T-helper 22 cell (primary cell): ENCODE measurements at places on chromosomes 1 and 21.

- no peak for DNase-seq
Observed at GRCh38 chr1:192639607-192640368, 3.8 kb downstream of the RGS13 start.

DNA sequence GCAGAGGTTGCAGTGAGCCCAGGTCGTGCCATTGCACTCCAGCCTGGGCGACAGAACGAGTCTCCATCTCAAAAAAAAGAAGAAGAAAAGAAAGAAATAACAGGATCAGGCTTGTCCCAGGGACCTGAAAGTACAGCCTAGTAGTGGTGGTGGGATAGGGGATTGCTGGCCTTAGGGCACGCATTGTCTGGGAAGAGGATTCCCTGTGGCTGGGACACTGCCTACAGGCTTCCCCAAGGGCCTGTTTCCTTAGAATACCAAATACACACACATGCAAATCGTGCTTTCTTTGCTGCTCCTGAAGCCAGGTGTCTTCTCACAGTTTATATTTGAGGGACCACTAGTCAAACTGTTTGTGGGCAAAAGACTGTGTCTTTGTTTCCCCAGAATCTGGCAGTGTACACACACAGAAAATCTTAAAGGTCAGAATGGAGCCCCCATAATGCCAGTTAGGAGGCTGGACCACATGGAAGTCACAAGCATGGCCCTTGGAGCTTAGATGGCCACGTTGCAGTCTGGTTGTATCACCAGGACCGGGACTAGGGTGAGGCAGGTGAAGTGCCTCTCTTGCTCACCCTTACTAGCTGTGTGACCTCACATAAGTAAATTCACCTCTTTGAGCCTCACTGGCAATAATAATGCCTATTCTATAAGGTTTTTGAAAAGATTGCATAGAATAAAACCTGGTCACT lies 12.7 kb upstream of the ASAP3 start:
- no peak for DNase-seq

GRCh38 chr1:93701629-93702028 lies 20.0 kb upstream of the BCAR3 start:
- DNase-seq, result no peak

DNA sequence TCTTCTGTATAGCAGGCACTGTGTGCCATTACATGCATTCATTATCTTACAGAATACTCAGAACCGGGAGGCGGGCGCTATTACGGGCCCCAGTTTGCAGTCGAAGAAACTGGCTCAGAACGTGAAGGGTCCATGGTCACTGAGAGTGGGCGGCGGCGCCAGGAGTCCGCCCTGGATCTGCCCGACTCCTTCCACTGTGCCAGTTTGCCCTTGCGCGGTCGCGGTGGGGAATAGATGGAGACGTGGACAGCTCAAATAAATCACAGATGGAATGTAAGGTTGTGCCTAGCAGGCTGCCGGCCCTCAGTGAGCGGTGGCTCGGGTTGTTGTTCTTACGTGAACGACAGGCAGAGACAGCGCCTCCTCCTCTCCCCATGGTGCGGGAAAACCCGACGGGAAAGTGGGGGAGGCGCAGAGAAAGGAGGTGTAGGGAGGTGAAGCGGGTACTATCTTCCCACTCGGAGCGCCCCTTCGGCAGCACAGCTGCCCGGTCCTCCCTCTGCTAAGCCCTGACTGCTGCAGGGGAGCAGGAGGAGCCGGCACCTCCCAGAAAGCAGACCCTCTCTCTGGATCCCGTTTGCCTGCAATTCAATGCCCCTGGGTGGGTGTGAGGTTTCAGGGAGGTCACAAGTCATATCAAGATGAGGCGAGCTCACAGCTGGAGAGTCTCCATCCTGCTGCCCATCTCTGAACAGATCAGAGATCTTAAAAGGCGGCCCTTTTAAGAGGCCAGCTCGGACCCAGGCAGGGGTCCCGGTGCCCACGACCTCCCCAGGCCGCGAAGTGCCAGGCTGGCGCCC lies 1.1 kb downstream of the COL9A2 start:
- DNase-seq, result no peak

DNA sequence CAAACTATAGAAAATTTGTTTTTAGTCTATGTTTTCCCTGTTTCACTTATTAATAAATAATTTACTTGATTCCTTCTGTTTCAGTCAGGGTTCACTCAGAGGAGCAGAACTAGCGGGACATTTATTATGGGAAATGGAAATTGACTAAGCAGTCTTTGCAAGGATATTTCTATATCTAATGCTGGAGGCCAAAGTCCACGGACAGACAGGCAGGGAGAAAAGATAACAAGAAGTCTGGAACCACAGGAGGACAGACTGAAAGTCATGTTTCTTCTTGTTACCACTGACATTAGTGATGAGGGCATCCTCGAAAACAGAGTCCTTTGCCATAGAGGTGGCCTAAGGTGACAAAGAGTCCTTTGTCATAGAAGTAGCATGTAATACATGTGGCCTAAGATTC lies 744.5 kb upstream of the TMPRSS15 start:
- no peak for DNase-seq

DNA sequence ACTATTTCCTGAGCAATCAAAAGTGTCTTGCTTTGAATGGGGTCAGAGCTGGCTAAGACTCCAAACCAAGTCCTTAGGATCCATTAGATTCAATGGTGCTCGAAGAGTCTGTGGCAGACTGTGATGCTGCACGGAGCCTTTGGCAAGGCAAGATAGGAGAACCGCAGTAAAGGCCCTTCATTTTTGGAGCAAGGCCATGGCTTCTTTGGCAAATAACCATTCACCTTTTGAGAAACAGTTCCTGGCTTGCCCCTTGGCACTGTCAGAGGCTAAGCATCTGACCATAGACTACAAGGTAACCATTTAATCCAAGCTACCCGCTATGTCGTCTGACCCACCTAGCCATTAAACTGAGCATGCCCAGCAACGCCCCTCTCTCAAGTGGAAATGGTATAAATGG lies 45.2 kb downstream of the EDN2 start:
- DNase-seq, result no peak

GRCh38 chr1:12811409-12811784 lies 19.8 kb downstream of the PRAMEF11 start:
- no peak for DNase-seq

DNA sequence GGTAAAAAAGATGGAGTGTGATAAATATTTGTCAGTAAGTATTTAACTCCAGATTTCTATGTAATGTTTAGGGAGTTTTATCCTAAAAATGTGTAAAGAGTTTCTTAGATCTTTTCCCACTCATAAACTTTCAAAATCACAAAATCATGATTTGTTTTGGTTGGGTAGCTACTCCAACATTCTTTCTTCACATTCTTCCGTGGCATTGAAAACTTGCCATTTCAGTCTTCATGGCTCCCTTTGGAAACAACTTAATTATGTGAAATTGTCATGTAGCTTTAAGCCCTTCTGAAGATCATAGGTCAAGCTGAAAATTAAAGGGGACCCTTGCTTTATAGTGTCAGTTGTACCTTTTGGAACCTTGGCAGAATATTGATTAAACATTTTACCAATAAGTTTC lies 73.2 kb downstream of the ADGRL2 start:
- DNase-seq, result no peak

DNA sequence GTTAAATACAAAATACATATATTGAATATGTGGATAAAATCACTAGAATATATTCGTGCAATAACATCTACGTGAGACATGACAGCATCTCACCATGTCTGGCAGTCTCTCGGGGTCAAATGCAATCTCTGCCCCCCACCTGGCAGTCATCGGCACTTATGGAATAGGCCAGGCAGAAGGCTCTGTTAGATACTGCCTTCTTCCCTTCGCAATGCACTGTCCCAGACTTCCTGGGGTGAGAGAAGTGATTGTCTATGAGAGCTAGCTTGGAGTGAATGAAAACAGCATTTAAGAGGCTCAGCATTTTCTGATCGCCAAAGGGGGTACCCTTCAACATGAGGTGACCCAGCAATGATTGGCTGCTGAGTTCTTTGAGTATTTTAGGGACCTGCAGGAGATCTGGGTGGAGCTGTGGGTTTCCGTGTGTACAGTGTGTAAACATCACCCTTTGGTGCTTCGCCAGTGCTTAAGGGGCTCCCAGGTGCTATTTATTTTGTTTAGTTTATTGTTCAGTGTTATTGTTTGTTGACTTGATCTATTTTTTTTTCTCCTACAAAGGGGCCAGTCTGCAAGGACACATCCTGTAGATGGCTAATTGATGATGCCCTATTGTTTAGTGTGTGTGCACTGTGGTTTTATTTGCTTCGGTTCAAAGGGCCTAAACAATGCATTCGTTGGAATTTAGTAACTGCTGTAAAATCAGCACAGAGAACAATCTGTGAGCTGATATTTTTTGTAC lies 10.2 kb downstream of the ERG start:
- no peak for DNase-seq

- DNase-seq, result no peak
Observed at GRCh38 chr1:36372617-36373016, 13.1 kb downstream of the STK40 start.

- DNase-seq, result no peak
Observed at GRCh38 chr1:223496883-223497282, 103.7 kb downstream of the CCDC185 start.

DNA sequence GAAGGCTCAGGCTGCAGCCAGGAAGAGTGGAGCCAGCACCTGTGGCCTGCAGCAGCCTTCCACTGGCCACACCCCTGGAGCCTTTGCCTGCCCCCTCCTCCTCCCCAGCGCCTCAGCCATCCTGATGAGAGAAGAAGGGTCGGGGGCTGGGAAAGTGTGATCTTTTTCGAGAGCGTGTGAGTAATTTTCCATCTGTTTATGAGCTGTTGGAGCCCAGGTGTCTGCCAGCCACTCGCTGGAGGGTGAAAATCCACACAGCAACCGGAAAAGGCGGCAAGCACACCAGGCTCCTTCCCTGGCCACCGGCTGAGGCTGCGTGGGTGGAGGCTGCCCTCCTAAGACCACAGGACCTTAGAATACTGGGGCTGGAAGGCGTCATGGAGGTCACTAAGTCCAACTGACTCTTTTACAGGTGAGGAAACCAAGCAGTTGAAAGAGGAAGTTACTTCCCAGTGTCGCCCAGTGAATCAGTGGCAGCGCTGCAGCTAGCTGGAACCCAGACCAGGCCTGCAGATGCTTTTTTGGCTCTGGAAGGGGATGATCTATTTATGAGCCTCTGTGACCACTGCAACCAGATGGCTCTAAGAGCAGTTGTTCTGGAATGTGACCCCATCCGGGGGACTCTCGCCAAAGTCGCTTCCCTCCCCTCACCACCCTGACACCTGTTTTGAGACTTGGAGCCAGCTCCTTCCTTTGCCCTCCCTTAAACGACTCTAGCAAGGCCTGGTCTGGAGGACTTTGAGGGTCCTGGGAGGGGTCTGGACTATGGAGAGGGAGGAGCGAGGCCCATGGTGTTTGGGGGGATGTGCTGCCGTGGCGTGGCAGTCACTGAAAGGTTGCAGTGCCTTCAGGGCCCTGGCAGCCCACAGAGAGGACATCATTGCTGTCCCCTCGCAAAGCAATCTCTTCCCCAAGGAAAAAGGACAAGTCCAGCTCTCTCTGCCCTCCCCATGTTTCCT lies 54.5 kb downstream of the LGR6 start:
- DNase-seq, result no peak

DNA sequence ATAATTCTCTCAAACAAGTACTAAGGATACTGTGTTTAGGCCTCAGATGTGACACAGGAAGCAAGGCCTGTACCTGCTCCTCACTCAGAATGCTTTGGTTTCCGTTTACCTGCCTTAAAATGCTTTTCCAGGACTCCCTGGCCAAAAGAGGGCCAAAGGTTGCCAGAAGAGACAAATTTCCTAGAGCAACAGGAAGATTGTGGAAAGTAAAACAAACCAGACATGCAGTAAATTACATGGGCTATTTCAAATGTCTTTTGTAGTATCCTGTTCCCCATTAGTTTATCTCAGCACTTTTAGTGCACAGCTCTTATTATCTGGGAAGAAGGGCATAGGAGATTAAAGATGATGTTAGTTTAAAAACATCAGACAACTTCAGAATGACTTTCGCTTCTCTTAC lies 280.0 kb downstream of the NFIA start:
- DNase-seq, result no peak

GRCh38 chr1:66256629-66257572 lies 277.1 kb upstream of the SGIP1 start:
- no peak for DNase-seq
